GM12864 (cell line): ENCODE measurements at places on chromosomes 16 and 17.

DNA sequence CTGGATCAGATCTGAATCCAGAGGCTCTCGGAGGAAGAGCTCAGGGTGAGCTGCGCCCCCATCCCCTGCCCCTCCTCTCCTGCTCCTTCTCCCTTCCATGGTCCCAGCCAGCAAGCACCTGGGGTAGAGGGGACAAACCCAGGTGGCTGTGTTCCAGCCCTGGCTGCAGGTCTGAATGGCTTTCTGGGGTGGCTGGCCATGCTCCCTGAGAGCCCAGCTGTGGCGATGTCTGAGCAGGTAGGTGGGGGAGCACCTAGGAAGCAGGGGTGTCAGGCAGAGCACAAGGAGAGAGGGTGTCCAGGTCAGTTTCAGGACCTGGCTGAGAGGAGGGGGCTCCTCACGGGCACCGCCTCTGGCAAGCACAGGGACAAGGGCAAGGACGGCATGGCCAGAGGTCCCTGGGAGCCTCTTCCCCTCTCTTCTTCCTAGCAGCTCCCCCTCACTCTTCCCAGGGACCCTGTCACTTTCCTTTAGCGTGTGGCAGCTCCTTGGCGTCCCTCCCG lies 310.0 kb downstream of the SEC14L1 start:
- no peak for DNase-seq

GRCh38 chr16:79209308-79209707 lies 391.2 kb downstream of the MAF start:
- DNase-seq: no peak

DNA sequence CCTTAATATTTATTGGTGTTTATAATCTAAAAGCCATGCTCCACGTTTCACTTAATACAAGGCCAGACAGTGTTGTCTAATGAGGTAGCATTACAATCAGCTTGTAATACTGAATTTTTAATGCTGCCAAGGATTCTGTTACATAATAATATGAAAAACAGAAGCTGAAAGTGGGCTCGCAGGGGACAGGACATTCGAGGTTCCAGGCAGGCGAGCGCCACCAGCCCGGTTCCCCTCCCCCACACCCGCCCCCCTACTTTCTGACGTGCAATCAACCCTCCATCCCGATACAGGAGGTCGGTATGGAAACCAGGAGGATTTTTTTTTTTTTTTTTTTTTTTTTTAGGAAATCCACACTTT lies 6.2 kb upstream of the ZFHX3 start:
- no peak for DNase-seq

GRCh38 chr17:5555254-5555653 lies 29.1 kb downstream of the NLRP1 start:
- DNase-seq: no peak

- no peak for DNase-seq
Measured at GRCh38 chr17:76199469-76199868, 40.8 kb downstream of the RNF157 start.

- DNase-seq: no peak
Measured at GRCh38 chr16:15775663-15776304, 81.0 kb downstream of the MYH11 start.

- no peak for DNase-seq
Measured at GRCh38 chr16:79181419-79181818, 419.1 kb downstream of the MAF start.

GRCh38 chr16:1276580-1276878 lies 20.7 kb downstream of the TPSD1 start:
- no peak for DNase-seq
